HFFc6 (cell line): ENCODE measurements at places on chromosomes 12 and 14.

GRCh38 chr14:101444116-101444515, 117.2 kb upstream of the DIO3 start:
- DNase-seq: no peak

- DNase-seq: no peak
Measured at GRCh38 chr14:23020143-23021128, 10.5 kb upstream of the C14orf93 start.

DNA sequence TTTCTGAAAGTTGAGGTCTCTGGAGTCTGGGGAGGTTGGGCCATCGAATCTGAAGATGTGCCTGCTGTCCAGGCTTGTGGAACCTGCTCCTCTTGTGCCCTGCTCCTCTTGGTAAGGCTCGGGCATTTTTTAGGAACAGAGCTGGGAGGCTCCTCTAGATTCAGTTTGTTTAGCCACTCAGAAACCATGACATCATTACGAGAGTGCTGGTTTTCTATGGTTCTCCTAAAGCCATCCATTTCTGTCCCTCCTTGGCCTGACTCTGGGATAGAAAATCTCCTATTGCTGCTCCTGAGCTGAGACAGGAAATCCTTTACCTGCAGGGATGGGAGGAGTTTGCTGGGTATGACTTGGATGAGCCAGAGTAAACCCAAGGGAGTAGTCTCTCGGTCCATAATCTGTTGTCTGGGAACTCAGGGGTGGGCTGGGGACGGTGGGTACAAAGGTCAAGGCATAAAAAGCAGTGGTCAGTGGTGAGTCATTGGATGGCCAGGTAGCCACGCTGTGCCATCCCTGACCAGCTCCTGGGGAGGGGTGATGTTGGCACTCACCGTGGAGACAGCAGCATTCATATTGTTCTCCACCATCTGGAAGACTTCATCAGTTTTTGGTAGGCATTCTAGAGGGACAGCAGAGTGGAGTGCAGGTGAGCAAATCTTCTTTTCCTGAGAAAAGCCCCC, 2.4 kb upstream of the ADCY4 start:
- DNase-seq: no peak

GRCh38 chr12:87388376-87388775, 640.8 kb downstream of the C12orf50 start:
- DNase-seq: no peak
